ENCODE measurements at places on chromosomes 4 and X.

- no peak for DNase-seq
Measured at GRCh38 chr4:145709336-145709735, 29.4 kb downstream of the C4orf51 start.

- no peak for DNase-seq
Measured at GRCh38 chr4:69122476-69122875, 26.2 kb downstream of the UGT2B7 start.

DNA sequence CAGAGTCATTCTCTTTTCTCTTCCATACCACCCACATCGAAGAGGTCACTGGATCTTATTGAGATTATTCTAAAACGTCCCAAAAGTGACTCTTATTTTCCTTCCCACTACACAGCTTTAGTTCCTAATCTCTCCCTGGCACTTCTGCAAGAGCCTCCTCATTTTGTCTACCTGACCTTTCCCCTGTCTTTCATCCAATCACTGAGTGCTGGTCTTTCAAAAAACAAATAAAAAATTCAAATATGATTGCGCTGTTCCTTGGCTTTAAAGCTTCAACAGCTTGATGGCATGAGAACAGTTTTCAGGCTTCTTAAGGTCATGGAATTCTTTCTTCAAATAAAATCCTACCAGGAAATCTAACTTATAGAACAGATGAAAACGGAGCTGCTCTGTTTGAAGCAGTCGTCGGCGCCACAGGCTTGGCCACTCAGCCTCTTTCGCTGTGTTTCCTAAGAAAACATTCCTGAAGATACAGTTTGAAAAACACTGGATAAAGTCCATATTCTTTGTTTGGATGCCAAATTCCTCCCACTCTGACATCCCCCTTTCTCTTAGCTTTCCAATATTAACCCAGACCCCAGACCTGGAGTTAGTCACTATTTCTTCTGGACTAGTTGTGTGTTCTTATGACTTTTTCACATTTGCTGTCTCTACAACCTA is 12.5 kb downstream of the SYTL5 start:
- DNase-seq, result no peak

- no peak for DNase-seq
Measured at GRCh38 chrX:153627675-153628111, 19.3 kb upstream of the DUSP9 start.

- DNase-seq, result no peak
Measured at GRCh38 chr4:102687373-102687981, 73.3 kb downstream of the MANBA start.

DNA sequence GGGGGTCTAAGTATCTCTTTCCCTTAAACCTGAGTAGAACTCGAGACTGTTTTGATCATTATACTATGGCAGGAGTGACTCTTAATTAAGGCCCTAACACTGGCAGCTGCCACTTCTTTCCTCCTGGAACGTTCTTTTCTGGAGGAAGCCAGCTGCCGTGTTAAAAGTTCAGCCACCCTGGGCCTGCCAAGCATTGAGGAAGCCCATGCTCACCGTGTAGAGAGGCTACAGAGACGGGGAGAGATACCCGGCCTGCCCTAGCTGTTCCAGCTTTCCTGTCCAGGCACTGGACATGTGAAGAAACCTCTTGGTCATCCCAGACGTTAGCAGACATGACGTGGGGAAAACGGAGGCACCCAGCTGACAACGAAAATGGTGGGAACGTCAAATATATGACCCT is 274.1 kb downstream of the ARHGAP10 start:
- DNase-seq, result no peak
